Smooth muscle cell of the brain vasculature (primary cell): ENCODE measurements at places on chromosomes 12 and 14.

DNA sequence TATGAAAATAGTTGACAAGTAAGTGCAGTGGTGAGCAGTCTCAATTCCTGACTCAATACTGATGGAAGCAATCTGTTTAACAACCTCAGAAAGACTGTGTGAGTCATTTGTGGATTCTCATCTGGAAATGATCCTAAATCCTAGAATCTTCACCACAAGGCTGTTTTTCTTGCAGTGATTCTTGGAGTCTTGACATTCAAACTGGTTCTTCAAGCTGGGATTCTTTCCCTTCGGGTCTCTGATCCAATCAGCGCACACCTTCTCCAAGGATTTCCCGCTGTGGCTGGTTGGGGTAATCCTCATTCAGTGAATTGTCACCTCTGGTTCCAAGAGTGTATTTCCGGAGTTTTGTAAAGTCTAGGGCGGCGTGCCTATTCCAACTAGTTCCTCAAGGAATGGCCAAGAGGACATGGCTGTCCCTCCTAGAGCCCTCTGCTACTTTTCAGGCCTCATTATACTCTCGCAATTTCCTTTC, 37.7 kb upstream of the FOXJ2 start:
- peak; percentile 36 for DNase-seq

DNA sequence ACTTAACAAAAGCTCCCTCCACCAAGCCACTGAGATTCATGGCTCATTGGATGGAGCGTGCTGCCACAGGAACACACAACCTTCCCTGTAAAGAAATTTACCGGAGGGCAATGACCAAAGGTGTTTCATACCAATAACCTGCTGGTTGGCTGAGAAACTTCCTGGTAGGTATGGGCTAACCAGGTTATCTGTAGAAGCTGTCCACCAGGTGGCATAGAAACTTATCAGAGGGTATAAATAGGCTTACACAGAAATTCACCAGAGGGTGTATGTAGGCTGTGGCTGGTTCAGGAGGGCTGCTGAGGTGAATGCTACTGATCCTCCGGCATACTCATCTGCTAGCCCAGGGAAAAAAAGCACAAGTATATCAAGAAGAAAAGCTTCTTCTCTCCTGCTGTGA, 27.1 kb upstream of the MTERF2 start:
- DNase-seq = no peak

- DNase-seq = no peak
These were observed 18.5 kb upstream of the AMN start for GRCh38 chr14:102903889-102904512.

- DNase-seq = no peak
These were observed 6.1 kb upstream of the TSPAN9 start for GRCh38 chr12:3071107-3071506.

GRCh38 chr14:28656704-28657255, 109.8 kb upstream of the FOXG1 start:
- DNase-seq = no peak
